ENCODE measurements at places on chromosomes 12 and 14.

DNA sequence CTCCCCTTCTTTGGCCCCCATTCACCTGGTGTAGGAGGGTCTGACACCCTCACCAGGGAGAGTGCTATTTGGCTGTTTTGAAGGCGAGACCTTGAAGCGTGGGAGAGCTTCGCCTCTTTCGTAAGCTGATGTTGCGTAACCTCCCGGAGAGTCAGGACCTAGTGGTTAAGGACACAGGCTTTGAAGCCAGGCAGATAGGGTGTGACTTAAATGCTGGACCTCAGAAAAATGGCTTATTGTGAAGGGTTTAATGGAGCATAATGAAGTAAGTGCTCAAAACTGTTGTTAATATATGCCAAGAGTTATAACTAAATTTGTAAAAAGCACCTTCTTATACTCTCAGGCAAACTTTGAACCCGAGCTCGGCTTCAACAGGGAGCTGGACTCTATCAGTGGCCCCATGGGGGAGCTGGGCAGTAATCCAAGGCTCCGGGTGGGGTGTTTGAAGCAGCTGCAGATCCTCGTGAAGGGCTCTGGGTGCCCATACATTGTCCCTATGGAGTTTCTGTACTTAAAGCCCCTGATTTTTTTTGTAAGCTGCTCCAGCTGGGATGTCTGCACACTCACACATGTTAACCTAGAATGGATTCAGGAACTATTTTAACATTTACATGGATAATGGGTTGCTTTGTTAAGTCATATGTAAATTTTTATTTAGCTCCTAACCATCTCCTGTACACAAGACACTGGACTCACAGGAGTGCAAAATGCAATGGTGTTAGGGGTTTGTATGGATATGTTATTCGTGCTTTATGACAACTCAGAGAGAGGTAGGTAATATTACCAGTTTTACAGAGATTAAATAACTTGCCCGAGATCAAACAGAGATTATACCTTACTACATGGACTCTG, 26.0 kb downstream of the PPFIBP1 start:
- peak; percentile 41 for DNase-seq

GRCh38 chr12:42575717-42576116, 13.8 kb downstream of the PRICKLE1 start:
- DNase-seq: no peak

DNA sequence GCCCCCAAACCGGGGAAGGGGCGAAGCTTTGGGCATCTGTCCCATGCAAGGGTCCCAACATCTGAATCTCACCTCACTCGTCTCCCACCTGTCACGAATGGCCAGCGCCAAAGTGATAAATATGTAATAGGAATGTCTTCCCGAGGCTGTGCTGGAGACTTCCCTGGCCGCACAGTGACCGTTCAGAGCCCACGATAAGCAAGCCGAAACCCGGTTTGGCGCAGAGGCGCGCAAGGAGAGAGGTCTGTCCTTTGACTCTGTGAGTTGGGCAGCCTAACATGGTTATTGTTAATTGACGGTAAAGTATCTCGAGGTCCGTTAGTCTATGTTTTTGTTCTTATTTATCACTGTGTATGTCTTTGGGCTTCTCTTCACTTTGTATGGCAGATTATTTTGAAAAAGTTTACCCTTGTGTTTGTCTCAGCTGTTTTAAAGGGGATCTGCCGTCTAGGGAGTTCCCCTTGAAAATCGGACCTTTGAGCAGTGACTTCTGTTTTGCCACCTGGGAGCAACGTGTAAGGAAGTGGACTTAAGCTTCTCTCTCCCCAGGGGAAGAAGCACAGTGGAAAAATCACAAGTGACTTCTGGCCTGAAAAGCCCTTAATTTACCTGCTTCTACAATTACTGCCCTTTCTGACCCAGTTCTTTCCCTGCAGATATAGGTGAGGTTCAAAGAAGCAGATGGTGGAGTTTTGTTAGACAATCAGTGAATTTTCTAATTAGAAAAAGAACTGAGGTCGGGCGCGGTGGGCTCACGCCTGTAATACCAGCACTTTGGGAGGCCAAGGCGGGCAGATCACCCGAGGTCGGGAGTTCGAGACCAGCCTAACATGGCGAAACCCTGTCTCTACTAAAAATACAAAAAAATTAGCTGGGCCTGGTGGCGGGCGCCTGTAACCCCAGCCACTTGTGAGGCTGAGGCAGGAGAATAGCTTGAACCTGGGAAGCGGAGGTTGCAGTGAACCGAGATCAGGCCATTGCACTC, 1.1 kb upstream of the TM9SF1 start:
- no peak for DNase-seq

DNA sequence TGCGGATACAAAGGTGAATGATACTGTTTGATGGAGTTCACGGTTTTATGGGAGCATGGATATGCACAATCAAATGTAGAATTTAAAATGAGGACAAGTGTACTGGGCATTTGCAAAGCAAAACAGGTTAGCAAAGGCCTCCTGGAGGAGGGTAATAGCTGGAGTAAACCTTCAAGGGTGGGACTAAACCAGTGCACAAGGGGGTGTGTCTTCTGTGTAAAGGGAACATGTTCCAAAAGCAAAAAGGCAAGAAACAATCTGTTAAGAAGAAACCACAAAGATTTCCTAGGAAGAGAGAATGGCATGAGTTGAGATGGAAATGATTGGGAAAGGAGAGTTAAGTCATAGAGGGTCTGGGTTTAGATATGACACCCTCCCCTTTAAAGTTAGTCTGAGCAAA, 109.2 kb upstream of the SLCO1C1 start:
- DNase-seq: no peak

- DNase-seq: no peak
These were observed 364.5 kb downstream of the BTG1 start for GRCh38 chr12:91781114-91781513.

DNA sequence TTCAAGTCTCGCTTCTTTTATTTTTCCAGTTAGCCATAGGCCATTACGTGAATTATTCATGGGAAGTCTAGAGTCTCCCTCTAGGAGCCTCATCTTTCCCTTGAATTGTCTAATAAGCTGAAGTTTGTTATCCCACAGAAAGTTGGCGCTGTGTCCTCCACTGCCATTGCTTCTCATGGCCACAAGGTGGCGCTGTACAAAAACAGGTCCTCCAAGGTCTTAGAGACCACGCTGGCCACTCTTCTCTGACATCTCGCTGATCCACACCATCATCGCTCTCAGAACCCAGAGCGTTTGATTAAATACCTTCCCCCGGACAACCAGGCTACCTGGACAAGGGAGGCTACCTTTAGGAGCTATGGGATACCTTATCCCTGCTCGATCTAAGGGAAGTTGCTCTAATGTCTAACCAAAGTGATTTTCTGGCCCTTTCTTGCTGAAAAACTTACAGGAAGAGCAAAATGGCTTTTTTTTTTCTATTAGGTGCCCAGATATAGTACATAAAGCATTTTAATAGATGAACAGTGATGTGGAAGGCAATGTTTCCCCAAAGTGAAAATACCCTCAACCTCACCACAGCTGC, 110.0 kb downstream of the CCDC60 start:
- peak; percentile 18 for DNase-seq

DNA sequence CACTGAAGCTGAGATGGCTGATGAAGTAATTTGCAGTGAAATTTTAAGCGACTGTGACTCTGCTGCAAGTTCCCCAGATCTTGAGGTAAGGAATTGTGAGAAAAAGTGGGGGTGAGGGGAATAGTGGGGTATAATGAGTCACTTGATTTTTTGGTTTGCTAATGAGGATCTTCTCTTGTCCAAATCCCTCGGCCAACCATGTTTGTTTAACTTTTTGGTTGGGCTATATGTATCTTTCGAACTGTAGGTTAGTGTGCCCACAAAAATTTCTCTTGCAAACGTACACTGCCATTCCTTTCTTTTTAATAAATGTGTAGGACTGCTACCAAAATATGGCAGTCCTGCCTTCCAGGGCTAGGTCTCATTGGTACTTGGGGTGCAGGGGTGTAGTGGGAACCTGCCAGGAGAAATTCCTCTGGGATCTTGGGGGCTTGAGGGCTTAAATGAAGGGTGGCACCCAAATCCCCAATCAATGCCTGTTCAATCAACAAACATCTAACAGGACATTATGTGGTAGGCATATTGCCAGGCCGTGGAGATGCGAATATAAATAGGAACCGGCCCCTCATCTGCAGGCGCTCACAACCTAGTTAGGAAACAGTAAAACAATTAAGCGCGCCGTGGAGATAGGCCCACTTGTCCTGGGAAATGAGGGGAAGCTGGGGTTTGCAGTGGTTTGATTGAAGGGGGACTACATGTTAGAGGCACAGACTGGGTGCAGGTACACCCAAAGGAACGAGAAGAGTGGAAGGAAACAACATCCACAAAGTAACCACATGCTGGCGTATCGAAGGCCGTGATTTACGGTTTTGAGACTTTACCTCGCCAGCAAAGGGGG, 1.3 kb upstream of the PABPN1 start:
- DNase-seq: no peak

DNA sequence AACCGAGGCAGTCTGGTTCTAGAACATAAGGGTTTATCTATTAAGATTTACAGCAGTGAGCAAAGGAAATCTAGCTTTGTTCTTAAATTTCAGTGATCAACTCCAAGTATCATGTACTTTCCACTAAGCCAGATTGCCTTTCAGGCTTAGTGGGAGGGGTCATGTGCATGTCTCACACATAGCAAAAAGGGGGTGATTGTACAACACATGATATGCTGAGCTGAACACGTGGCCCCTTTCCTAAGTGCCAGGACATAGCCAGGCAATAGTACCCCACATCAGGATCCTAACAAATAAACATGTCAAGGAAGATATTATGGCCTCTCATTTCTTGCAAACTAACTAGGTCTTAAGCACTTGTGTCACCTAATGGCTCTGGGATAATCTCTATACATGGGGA, 347.2 kb downstream of the C12orf75 start:
- no peak for DNase-seq

DNA sequence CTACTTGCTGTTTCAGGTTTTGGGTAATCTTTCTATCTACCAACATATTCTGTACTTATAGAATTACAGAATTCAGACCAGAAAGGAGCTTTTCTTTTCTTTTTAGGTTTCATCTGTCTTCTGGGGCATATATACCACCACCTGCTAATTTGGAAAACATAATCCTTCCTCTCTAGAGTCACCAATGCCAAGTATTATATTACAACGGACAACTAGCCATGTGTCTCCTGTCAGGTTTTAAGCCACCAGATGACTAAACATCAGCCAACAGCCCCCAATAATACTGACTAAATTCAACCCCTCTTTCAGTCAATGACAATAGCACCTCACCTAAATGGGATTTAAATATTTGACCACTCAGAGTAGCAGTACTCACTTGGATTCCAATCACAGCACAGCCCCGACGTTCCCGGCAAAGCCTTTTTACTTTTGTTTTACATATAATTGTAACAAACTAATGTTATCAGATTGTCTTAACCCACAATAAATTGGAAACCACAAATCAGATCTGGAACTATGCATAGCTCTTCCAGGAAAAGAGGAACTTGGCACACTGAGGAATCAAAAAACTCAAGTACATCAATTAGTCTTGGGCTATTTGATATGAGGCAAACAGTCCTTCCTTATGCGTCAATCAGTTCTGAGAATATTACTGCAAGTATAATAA, 13.5 kb downstream of the SLC11A2 start:
- DNase-seq: no peak

DNA sequence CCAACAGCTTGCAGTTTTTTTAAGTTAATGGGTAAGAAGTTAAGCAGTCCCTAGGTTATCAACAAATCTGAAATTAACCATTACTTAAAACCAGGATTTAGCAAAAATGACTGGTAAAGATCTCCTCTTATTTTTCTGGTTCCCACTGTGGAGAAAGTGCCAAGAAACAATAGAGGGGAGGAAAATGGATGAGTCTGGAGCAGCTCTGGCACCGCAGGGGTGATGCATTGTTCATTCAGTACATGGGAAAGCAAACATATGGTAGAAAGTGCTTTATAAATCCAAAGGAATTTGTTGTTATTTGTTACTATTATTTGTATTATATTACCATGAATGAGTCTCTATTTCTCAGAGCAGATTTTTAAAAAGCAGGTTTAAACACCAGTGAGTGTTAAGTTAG, 92.2 kb downstream of the DYRK2 start:
- no peak for DNase-seq

GRCh38 chr12:120142231-120142877, 25.8 kb upstream of the RAB35 start:
- no peak for DNase-seq

- no peak for DNase-seq
These were observed 830 bp upstream of the MIS18BP1 start for GRCh38 chr14:45253754-45254310.

DNA sequence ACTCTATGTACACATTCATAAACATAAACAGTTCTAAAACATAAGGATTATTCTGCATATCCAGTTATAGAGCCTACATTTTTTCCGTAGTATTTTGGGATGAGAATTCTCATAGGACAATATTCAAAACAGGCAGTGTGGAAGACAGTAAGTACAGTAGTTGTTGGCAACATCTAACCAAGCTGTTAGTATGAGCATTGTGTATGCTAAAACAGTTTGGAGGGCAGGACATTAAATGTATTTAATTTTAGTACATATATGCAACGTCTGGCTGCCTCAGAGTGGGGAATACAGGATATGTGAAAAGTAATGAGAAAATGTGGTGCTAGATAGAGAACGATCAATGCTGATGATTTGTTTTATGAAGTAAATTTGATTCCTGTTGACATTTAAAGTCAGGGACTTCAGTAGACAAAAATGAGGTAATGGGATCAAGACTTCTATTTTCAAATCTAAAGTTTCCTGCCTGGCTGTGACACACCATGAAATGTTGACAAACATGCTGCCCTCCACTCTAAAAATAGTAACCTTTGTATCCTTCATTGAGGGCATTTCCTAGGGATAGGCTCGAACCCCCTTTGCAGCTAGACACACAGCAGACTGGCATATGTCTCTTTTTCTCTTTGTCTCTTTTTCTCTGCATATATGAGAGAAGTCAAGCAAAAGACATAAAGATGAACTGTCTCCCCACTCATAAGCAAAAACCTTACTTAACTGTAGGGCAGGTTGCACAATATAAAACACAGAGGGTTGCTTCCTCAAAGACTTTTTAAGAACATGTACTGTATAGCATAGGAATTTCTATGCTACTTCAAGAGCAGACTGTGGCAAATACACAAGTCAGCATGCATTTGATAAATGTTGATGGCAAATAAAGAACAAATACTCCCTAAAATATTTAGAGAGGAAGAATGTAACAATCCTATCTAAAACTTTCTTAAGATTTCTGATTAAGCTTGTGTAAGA, 75.5 kb upstream of the GTF2A1 start:
- DNase-seq: no peak

- DNase-seq: no peak
These were observed 109.2 kb downstream of the PRMT8 start for GRCh38 chr12:3600039-3600720.

- no peak for DNase-seq
These were observed 86.6 kb upstream of the HOXC13 start for GRCh38 chr12:53852061-53852460.

DNA sequence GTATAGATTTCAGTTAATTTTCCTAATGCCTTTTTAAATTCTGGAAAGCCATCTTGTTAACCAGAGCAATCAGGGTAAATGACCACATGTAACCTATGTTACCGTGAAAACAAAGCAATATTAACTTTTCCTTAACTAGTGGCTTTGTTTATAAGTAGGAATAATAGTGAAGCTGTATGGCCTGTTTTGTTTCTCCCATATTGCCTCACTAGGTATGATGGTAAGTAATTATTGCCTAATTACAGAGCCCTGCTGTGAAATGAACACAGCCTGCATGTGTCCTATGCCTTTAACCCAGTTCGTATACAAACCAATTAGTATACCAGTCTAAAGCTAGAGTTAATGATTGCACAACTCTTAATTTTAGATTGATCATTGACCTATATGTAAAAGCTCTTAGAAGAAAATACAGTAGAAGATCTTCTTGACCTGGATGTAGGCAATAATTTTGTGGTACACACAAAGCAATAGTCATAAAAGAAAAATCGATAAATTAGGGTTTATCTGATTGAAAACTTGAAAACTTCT, 249.9 kb downstream of the CCDC91 start:
- no peak for DNase-seq

All from GDM1 (cell line).